Fibroblast of upper back skin (primary cell): ENCODE measurements at places on chromosomes 12 and 14.

- DNase-seq = no peak
These were observed 84.6 kb upstream of the ATF7IP start for GRCh38 chr12:14280921-14281320.

GRCh38 chr14:70100071-70100470 is 88.7 kb downstream of the SLC8A3 start:
- DNase-seq = no peak

- no peak for DNase-seq
These were observed 13.8 kb downstream of the BAG5 start for GRCh38 chr14:103548463-103549351.

DNA sequence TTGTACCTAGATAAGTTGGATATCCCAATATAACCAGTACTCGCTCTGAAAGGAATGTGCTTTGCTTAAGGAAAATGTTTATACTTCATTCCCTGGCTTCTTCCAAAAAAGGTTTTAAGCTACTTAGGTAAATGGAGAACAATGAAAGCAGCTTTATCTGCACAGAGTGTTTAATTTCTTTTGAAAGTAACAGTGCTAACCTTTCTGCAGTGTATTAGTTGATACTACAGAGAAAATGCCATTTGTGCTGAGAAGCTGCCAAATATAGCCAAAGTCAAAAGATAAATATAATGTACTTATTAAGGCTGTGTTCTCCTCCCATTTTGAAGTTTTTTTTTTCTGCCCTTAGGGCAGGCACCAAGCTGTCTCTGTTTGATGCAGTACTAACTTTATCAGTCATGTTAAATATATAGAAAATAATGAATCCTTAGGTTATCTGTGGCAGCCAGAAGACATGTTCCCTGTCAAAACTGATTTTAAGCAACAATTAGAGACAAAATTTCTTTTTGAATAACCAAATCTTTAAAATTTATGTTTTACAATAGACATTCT is 145.4 kb upstream of the KITLG start:
- DNase-seq = no peak

DNA sequence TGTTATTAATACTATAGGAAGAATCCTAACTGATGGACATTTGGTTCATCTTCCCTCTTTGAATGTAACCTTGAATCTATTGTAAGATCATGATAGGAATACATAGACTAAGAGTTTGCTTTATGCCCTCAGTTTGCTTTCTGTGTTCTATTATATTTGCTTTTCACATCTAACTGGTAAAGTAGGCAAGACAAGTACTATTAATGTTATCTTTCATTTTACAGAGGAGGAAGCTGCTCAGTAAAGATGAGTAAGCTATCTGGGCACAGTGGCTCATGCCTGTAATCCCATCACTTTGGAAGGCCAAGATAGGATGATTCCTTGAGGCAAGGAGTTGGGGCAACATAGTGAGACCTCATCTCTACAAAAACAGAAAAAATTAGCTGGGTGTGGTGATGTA is 103.0 kb downstream of the TMTC2 start:
- no peak for DNase-seq

DNA sequence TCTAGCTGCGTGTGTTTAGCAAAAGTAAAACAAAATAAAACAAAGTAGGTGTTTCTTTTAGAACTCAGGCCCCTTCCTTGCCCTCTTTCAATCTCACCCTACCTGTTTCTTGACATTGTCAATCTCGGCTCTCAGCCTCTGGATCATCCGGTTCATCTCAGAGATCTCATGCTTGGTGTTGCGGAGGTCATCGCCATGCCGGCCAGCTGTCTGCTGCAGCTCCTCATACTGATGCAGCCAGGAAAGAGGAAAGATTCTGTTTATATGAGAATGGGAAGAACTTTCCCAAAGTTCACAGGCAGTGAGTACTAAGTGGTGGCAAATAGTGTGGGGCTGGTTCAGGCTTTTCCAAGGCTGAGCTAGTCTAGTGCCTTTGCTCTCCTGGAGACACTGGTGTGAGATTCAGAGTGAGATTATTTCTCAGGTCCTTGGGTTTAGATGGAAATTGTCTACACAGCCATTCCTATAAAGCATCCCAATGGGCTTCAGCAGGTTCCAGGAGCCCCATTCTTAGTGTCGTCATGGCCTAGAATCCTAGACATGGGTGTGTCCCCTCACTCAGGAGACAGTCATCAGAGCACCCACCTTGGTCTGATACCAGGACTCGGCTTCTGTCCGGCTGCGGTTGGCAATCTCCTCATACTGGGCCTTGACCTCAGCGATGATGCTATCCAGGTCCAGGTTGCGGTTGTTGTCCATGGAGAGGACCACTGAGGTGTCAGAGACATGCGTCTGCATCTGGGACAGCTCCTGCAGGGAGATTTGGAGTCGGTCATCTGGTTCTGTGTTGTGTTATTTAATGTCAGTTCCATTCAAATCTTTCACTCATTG is 3.0 kb downstream of the KRT5 start:
- no peak for DNase-seq

DNA sequence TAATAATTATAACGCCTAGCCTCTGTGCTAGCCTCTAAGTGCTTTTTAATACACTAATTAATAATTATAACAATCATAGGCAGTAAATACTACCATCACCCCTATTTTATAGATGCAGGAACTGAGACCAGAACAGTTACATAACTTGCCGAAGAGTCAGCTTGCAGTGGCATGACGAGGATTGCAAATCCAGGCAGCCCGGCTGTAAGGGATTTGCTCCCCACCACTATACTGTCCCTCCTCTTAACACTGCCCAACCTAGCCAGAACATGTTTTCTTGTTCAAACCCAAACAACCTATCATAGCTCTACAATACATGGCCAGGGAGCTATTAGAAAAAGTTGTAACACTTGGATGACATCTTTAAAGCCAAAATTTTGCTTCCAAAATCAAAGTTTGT is 33.9 kb upstream of the VASH1 start:
- no peak for DNase-seq

DNA sequence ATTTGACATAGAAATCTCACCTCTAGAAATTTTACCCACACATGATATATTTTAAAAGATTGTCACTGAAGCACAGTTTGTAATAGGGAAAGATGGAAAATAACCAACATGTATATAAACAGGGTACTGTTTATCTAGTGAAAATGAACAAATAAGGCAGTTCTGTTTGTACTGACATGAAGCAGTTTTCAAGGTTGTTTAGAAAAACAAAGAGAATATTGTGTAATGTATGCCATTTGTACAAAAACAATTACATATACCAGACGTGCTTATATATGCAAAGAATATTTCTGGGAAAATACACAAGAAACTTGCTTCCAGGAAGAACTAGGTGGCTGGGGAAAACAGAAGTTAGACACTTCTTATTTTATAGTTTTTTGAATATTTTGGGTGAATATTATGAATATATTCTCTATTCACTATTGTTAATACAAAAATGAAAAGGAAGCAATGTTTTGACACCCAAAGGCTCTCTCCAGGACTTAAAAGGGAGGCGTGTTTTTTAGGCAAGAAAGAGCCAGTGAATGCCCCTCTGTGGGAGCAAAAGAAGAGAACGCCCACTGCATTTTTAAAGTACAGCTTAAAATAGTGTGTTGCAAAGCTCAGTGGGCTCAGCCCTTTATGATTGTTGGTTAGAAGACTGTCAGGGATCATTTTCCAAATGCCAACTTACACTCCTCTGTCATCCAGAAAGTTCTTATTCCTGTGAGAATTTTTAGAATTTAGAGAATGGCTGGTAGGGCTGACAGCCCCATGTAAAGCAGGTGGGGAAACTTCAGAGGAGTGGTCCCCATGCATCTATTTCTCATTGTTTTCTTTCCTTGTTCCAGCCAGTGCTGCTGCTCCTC is 59.6 kb upstream of the FERMT2 start:
- no peak for DNase-seq

DNA sequence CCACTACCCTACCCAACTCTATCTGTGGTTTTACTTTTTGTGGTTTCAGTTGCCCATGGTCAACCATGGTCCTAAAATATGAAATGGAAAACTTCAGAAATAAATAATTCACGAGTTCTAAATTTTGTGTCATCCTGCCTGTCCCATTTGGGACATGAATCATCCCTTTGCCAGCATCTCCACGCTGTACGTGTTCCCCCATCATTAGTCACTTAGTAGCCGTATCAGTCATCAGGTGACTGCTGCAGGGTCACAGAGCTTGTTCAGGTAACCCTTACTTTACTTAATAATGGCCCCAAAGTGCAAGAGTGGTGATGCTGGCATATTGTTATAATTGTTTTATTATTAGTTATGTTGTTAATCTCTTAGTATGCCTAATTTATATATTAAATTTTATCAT is 209.9 kb downstream of the ITPR2 start:
- DNase-seq = no peak

DNA sequence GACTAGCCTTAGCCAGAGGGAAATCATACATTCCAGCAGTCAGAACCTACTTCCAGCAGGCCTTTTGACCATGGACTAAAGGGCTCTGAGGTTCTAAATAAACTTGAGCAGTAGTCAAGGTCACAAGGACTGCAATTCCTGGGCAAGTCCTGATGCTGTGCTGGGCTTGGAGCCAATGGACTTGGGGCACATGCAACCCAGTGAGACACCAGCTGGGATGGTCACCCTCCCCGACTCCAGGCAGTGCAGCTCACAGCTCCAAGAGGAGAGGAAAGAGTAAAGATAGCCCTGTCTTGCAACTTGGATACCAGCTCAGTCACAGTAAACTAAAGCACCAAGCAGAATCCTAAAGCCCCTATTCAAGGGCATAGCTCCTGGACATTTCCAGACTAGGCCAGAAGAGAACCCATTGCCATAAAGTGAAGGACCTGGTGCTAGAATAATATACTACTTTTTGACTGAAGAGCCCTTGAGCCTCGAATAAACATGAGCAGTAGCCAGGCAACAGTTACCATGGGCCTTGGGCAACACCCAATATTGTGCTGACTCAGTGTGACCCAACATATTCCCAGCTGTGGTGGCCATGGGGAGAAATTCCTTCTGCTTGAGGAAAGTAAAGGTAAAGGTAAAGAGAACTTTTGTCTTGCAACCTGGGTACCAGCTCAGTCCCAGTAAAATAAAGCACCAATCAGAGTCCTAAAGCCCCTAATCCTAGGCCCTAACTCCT is 226.2 kb upstream of the CLEC14A start:
- peak; percentile 37 for DNase-seq

- DNase-seq = no peak
These were observed 8.2 kb downstream of the KRT4 start for GRCh38 chr12:52805739-52806138.

DNA sequence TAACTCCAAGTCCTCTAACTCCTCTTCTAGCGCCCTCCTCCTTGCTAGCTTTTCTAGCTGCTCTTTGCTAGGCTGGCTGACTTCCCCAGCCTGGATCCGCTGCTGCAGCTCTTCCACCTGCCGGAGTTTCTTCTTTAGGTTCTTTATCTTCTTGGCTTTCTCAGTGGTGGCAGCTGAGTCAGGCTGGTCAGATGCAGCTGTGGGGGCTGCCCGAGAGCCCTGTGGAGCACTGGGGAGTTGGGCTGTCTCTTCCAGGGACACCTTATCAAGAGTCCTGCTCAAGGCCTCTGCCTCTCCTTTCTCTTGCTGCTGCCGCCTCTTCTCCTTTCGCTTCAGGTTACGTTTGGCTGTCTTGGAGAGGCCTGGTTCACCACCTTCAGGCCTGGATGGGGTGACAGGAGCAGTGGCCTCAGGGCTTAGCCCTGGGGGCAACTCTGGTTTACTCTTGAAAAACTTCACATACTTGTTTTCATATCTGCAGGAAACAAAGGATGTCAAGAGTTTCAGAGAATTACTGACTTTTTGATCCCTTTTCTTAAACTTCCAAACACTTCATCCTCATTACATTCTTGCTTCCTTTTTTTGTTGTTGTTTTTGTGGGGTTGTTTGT is 25.7 kb downstream of the PYM1 start:
- DNase-seq = no peak
